Forelimb muscle (tissue), 1 donor: ENCODE measurements at places on chromosomes 7 and 10.

DNA sequence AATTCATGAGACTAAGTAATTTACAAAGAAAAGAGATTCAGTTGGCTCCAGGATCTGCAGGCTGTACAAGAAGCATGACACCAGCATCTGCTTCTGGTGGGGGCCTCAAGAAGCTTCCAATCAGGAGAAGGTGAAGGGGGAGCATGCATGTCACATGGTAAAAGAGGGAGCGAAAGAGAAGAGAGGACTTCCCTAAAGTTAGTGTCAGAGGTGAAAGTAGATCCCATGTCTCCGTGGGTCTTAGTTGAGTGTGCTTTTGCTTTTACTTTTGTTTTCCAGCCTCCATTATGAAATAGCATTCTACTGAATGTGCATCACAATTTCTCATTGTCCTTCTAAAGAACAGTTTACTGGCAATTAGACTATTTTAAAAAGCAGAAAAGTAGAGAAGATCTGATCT is 213.6 kb upstream of the FZD1 start:
- DNase-seq = no peak

DNA sequence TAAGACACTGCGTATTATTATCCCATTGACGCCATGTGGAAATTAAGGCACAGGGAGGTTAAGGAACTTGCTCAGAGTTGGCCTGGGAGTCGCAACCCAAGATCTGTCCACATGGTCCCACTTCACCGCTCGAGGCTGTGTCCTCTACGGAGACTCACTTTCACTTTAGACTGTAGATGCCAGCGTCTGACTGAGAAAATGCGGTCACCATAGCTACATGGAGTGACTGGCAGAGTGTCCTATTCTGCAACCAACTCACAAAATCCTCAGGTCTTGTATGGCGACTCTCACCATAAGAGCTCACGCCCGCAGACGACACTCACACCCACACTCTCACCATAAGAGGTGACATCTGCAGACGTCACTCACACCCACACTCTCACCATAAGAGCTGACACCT is 257.9 kb downstream of the PTPRN2 start:
- DNase-seq = no peak

- no peak for DNase-seq
These were observed 208.3 kb downstream of the CELF2 start for GRCh38 chr10:11225935-11226334.

GRCh38 chr10:129416956-129417765 is 49.9 kb upstream of the MGMT start:
- peak; percentile 17 for DNase-seq

- no peak for DNase-seq
These were observed 611.8 kb downstream of the SORCS3 start for GRCh38 chr10:105252911-105253310.

- no peak for DNase-seq
These were observed 748 bp downstream of the PHTF2 start for GRCh38 chr7:77799078-77799964.

- no peak for DNase-seq
These were observed 90.8 kb downstream of the FOXL3 start for GRCh38 chr7:380711-381210.

DNA sequence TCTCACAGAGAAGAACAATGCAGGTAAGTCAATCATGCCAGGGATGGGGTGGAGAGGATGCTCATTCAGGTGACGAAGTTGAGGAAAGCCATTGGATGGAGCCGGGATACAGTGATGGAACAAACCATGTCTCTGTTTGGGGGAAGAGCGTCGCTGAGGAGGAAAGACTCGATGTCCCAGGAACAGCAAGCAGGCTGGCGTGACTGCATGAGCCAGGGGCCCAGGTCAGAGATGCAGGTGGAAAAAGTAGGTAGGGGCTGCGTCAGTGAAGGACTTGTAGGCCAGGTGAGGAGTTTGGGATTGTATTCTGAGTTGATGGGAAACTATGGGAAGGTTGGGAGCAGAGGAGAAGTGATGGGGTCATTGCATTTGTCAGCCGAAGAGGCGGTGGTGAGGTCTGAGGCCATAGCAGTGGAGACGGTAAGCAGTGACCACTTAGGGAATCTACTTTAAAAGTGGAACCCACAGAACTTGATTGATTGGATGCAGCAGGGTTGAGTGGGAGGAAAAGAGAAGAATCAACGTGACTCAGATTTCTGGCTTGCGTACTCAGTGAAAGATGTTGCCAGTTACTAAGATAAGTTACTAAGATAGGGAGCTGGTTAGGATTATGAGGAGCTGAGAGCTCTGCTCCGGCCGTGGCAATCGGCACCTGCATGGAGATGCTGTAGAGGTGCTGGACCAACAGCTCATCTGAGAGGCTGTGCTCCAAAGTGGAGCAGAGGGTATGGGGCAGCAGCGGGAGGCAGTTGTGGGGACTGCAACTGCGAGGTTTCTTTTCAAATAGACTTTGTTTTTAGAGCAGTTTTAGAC is 12.5 kb upstream of the IL2RA start:
- DNase-seq = no peak
